ENCODE measurements at places on chromosomes 5 and 9.

- no peak for DNase-seq
These were observed 28.0 kb downstream of the IL9 start for GRCh38 chr5:135867599-135867998.

DNA sequence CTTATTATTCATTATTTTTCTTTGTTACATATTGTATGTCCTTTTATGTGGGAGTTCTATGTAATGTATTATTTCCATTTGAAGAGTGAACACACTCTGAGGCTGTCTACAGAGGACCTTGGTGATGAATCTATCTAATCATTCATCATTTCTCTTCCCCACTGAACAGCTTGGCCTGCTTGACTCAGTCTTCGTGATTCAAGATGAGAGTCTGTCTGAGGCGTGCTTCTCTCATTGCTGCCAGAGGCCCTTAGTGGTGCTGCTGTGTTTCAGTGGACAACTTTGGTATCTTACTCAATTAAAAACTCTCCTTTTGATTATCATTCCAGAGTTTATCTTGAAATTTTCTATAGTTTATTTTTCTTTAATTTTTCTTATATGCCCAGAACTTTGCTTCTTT is 318.1 kb upstream of the DAB2 start:
- no peak for DNase-seq

- DNase-seq = no peak
These were observed 84.5 kb upstream of the FREM1 start for GRCh38 chr9:14994738-14995137.

DNA sequence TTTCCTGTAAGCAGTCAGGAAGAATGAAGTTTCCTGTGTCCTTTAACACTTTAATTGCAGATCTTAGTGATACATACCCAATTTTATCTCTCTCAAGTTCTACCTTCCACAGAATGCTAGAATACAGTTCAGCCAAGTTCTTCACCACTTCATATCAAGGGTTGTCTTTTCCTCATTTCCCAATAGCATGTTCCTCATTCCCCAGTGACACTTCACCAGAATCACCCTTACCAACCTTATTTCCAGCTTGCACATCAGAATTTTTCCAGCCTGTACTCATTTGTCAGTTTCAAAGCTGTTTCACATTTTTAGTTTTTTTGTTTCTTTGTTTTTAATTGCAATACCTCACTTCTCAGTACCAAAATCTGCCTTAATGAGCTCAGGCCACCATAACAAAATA is 126.1 kb downstream of the ESM1 start:
- no peak for DNase-seq

GRCh38 chr5:68379275-68380036 is 163.9 kb downstream of the PIK3R1 start:
- no peak for DNase-seq

DNA sequence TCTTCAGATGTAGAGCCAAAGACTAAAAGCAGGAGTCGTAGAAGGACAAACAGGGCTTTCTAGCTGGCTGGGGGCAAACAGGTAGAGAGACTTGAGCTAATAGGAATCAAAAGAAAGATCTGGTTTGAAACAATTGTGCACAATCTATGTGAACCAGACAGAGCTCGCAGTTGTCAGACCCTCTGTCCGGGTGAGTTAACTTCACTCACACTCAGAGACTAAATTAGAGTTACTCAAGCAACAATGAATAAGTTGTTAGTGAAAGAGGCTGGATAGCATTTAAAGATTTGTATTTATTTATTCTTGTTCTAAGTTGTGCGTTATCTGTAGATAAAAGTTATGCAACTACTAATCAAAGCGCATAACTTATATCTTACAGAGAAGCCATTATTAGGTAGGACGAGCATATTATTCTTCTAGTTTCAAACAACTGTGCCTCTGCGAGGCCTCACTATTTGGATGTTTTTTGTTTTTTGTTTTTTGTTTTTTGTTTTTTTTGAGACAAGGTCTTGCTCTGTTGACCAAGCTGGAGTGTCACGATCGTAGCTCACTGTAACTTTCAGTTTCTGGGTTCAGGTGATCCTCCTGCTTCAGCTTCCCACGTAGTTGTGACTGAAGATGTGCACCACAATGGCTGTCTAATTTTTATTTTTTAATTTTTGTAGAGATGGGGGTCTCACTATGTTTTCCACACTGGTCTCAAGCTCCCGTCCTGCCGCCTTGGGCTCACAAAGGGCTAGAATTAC is 13.2 kb upstream of the LNPEP start:
- DNase-seq = no peak

DNA sequence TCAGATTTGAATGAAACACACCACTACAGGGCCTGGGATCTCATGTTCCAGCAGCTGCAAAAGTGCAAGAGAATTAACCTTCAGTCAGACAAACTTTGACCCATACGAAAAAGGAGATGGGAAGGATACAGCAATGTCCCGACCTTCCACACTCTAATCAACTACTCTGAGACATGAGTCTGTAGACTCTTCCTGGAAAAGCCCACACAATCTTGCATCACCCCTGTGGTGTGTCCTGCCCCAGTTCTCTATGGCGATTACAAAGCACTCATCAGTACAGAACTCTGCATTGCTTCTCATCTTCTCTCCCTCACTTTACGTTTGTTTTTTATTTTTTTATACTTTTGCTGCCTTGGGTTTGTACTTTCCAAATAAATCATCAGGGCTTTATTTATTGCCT is 241.0 kb upstream of the KIF2A start:
- DNase-seq = no peak

DNA sequence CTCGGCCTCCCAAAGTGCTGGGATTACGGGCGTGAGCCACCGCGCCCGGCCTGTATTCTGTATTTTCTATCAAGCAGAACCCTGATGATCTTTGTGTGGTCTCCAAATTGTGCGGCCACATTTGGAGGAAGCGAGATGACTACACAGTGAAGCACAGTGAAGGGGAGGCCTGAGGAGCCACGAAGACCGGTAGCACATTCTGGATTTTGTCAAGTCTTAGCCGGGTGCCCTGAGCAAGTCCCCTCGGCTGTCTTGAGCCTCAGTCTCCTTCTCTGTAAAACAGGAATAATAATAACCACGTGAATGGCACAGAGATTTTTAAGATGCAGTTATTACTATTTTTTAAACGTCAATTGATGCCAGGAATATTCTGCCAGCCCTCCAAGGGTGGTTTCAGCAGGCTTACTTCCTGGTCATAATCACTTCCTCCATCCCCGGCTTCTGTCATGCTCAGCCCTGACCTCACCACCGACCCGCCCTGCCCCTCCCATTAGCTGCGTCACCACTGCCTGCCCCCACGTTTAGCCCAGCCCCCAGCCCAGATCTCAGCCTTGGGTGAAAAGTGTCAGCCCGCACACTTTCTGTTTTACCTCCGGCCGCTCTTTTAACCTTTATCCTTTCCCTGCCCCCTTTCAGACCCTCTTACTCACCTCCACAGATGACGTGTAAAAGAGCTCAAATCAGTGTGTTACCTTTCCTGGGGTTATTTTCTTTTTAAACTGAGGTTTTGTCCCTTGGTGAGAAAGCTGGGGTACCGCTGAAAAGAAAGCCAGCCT is 27.0 kb upstream of the ERGIC1 start:
- peak; percentile 96 for DNase-seq

- DNase-seq = no peak
These were observed 4.6 kb downstream of the ARL15 start for GRCh38 chr5:54305737-54306136.

GRCh38 chr5:87686975-87687374 is 274.2 kb upstream of the CCNH start:
- DNase-seq = no peak
